ENCODE measurements at places on chromosomes 4 and X. TPM values are rescaled to one million over a fixed set of nuclear protein-coding genes. Genes with fewer than 3 reads are reported as not detected.

Gene RASSF6
- 1.1 TPM for total RNA-seq

Gene RHOXF1
- total RNA-seq = 2.5 TPM

Gene MAGEA10
- total RNA-seq = not detected

Gene CLDN22
- 1.8 TPM for total RNA-seq

Gene CXCL3
- total RNA-seq = 22.4 TPM

Gene RENBP
- total RNA-seq = 32.8 TPM

Gene ANOS1
- 69.4 TPM for total RNA-seq

Gene TLR7
- total RNA-seq = 4.7 TPM

Gene CT55
- not detected for total RNA-seq

Measured in upper lobe of left lung (tissue), 6 donors.